ENCODE measurements at places on chromosomes 2 and 18. TPM values are rescaled to one million over a fixed set of nuclear protein-coding genes. Genes with fewer than 3 reads are reported as not detected.

DNA sequence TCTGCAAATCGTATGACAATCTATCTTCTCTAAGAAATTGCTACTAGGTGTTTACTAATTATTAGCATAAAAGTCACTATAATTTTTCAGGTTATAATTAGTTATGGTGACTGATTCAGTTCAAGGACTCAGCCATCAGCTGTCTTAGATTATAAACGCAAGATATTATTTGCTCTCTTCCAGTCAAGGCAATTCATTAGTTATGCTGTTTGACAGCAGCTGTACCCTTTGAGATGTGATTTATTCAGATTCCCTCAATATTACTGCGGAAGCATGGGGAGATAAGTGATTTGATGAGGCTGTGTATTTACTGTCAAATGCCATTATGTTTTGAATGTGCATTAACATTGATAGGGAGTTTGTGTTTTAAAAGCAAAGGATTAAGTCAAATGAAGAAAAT is 558.9 kb upstream of the FSIP2 start:
- DNase-seq = no peak

GRCh38 chr2:26696351-26696816 is 3.9 kb downstream of the KCNK3 start:
- DNase-seq = no peak

- DNase-seq = no peak
Measured at GRCh38 chr2:69067866-69068265, 54.9 kb downstream of the ANTXR1 start.

GRCh38 chr2:201343559-201343958 is 13.6 kb downstream of the FLACC1 start:
- no peak for DNase-seq

GRCh38 chr18:46426021-46426678 is 230.9 kb downstream of the LOXHD1 start:
- DNase-seq = no peak

Gene PDE1A
- total RNA-seq = not detected

Gene DYNAP
- not detected for total RNA-seq
